Activated CD4-positive, alpha-beta memory T cell treated with anti-CD3 and anti-CD28 coated beads for 36 hours (primary cell): ENCODE measurements at places on chromosomes 7 and 10. TPM values are rescaled to one million over a fixed set of nuclear protein-coding genes. Genes with fewer than 3 reads are reported as not detected.

The EPHB4 gene
- total RNA-seq, result 2.8 TPM

DNA sequence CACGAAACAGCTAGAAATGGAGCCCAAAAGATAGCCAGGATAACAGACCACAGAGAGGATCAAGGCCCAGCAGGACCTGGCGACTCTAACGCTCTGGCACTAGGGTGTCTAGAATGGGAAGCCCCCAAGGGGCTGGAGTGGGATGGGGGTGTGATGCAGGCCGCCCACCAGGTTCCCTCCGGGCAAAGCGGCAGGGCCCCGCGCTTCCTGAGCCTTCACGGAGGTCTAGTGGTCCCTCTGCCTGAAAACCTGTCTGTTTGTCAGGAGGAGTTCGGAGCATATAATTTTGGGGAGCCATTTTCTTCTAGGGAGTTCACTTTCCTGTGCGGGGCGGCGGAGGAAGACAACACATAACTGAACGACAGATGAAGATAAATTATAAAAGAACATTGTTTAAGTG is 48.2 kb upstream of the FXYD4 start:
- no peaks in the 10 kb centered on the region for H3K27me3 ChIP-seq
- no peak for DNase-seq
- H3K27ac ChIP-seq, result no peak overlapping the region
- peaks cover 10% of the 10 kb centered on the region for H3K4me1 ChIP-seq

The PRLHR gene
- total RNA-seq, result not detected

DNA sequence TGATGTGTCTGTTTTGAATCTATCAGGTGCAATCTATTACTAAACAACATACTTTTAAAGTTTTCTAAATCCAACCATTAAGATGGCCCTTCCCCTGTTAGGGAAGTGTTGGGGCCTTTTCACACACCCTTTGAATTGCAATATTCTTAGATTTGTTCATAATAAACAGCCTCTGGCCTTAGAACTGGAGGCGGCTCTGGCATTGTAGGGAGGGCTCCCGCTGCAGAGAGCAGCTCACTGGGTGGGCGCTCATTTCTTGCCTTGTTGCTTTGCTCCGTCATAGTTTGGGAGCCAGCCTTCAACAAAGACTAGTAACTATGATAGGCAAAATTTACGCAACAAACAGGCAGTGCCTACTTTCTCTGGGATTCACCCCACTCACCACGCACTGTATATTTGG is 4.2 kb upstream of the HOXA10 start:
- H3K36me3 ChIP-seq, result no peaks in the 10 kb centered on the region
- H3K27ac ChIP-seq, result no peak overlapping the region
- H3K4me1 ChIP-seq, result peaks cover 10% of the 10 kb centered on the region
- peaks cover 67% of the 10 kb centered on the region for H3K27me3 ChIP-seq
- peak; percentile 2 for DNase-seq

DNA sequence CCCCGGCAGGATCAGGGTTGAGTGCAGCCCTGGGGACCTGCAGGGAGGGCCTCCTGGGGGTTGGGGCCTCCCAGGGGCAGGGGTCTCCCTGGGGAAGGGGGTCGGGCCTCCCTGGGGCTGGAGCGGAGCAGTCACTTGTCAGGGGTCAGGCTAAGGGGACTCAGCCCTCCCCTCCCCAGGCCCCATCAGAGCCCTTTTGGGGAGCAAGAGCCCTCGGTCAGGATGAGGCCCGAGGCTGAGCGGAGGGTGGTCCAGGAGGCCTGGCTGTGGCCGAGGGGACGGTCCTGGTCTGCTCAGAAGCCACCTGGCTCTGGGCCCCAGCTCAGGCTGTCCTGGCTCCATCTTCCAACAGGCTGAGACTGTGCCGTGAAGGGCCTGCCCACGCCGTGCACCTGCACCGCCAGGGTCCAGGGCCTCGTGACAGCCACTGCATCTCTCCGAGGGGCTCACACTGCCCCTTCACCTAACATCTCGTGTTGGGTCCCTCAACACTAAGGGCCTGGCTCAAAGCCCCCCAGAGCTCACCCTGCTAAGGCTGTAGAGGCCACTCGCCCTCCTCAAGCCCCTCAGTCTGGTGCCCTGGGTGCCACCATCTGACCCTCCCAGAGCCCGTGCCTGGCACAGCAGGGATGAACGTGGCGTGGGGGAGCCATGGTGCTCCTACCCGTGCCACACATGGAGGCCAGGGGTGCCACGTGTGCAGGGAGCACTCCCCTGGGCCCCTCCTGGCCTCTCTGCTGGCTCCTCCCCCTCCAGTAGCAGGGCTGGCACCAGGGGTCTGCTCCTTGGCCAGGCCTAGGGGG is 12.9 kb downstream of the BHLHA15 start:
- no peak overlapping the region for H3K27ac ChIP-seq
- peaks cover 19% of the 10 kb centered on the region for H3K36me3 ChIP-seq
- no peak overlapping the region for H3K4me3 ChIP-seq
- H3K4me1 ChIP-seq, result peaks cover 4% of the 10 kb centered on the region
- H3K27me3 ChIP-seq, result no peaks in the 10 kb centered on the region

DNA sequence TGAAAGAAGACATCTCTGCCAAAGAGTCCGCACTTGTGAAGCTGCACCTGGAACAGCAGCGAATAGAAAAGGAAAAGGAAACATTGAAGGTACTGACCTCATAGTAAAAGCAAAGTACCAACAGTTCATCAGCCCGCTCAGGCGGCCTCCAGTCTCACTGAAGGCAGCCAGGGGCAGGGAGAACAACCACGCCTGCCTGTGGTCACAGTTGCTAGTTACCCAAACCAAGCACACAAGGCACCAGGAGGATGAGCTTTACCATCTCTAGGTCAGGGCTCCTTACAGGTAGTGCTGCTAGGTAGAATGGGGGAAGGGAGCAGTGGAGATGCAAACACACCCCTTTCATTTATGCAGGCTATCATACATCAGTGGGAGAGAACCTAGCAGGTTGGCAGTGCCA is 39.8 kb downstream of the CFAP58 start:
- H3K27me3 ChIP-seq, result peaks cover 24% of the 10 kb centered on the region
- peaks cover 5% of the 10 kb centered on the region for H3K4me1 ChIP-seq
- no peak overlapping the region for H3K27ac ChIP-seq
- no peaks in the 10 kb centered on the region for H3K36me3 ChIP-seq
- DNase-seq, result no peak
- H3K4me3 ChIP-seq, result no peak overlapping the region

The IRF5 gene
- 22.9 TPM for total RNA-seq

GRCh38 chr10:42783181-42783549 is 570 bp downstream of the BMS1 start:
- peak overlapping the region; percentile 90 for H3K27ac ChIP-seq
- no peaks in the 10 kb centered on the region for H3K27me3 ChIP-seq
- peak overlapping the region; percentile 85 for H3K4me3 ChIP-seq
- H3K4me1 ChIP-seq, result peaks cover 17% of the 10 kb centered on the region
- peaks cover 20% of the 10 kb centered on the region for H3K36me3 ChIP-seq

- peaks cover 77% of the 10 kb centered on the region for H3K27me3 ChIP-seq
- DNase-seq, result peak; percentile 6
- no peak overlapping the region for H3K4me3 ChIP-seq
- H3K27ac ChIP-seq, result no peak overlapping the region
- peaks cover 27% of the 10 kb centered on the region for H3K4me1 ChIP-seq
Observed at GRCh38 chr7:27193335-27194001, 6.4 kb downstream of the HOXA13 start.

- DNase-seq, result no peak
- H3K4me1 ChIP-seq, result peaks cover 7% of the 10 kb centered on the region
- H3K27ac ChIP-seq, result no peak overlapping the region
Observed at GRCh38 chr10:11425296-11425610, 186.2 kb downstream of the USP6NL start.

DNA sequence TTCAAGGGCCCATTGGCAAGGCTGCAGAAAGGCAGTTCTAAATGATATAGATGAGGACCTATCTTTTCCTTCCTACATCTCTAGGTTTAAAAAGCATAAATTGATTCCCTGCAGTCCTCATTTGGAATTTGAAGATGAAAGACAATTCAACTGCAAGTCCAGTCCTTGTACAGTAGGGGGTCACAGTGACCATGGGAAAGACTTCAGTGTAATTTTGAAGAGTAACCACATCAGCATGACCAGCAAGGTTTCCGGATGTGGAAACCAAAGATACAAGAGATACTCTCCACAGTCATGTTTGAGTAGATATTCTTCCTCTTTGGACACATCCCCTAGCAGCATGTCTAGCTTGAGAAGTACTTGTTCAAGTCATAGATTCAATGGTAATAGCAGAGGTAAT is 539.3 kb upstream of the TEX47 start:
- DNase-seq, result no peak
- no peaks in the 10 kb centered on the region for H3K36me3 ChIP-seq
- no peaks in the 10 kb centered on the region for H3K27me3 ChIP-seq
- H3K4me1 ChIP-seq, result peaks cover 4% of the 10 kb centered on the region

The MACC1 gene
- total RNA-seq, result 0.10 TPM

The ARF5 gene
- total RNA-seq, result 129 TPM

DNA sequence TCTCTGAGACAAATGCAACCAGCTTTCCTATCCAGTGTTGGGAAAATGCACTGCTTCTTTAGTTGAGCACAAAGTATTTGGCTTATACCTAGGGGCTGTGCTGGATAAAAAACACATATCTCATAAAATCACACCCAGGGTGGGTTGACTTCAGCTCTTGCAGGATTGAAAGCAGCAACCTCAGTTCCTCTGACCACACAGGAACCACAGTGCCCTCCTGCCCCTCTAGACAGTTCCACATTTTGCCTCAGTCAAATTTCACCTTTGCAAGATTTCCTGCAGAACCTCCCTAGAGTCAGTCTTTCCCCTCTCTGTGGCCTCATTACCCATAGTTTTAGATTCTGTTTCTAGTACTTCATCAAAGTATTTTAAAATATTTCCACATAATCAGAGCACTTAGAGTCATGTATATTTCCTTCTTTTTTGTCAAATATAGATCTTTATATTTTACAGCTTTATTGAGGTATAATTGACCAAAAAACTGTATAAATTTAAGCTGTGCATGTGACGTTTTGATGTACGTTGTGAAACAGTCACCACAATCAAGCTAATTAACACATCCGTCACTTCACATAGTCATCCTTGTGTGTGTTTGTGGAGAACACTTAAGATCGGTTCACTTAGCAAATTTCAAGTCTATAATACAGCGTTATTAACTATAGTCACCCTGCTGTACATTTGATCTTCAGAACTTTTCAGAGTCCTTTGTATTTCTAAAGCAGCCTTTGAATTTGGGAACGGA is 37.0 kb upstream of the EGR2 start:
- peaks cover 59% of the 10 kb centered on the region for H3K4me1 ChIP-seq
- peak; percentile 67 for DNase-seq
- H3K36me3 ChIP-seq, result peaks cover 6% of the 10 kb centered on the region
- peaks cover 5% of the 10 kb centered on the region for H3K27me3 ChIP-seq
- no peak overlapping the region for H3K4me3 ChIP-seq

The SLC18A3 gene
- not detected for total RNA-seq

DNA sequence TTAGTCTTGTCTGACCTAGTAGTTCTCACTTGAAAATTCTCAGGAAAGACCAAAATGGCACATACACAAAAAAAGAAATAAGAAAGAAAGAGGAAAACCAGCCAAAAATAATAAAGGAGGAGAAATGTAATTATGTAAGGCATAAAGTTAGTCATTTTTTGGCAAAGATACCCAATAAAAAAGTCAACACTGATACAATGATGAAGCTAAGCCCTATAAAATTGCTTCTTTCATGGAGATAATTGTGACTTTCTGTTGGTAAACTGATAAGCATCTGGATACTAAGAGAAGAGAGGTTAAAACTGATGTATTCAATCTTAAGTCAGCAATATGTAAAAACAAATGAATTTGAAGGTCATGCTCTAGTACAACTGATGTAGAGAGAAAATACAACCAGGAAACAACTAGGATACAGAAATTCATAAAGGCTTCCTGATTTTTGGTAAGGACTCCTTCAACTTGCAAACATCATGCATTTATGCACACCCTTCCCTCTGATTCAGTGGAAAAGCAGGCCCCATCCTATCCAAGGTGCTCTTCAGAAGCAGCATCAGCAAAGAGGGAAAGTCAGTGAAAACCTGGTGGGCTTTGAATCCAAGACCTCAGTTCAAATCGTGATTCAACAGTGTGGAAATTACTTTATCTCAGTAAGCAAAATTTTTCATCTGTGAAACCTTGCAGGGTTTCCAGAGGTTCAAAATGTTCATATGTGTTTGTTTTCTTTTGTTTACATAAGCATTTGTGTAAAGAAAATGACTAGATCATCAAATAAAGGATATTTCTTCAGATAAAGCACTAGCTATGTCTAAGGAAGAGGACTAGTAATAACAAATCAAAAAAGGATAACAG is 32.6 kb downstream of the IMMP2L start:
- no peak overlapping the region for H3K27ac ChIP-seq
- H3K27me3 ChIP-seq, result no peaks in the 10 kb centered on the region
- peaks cover 11% of the 10 kb centered on the region for H3K4me1 ChIP-seq
- peaks cover 4% of the 10 kb centered on the region for H3K36me3 ChIP-seq

GRCh38 chr7:112821345-112821744 is 31.2 kb upstream of the TMEM168 start:
- H3K36me3 ChIP-seq, result peaks cover 35% of the 10 kb centered on the region
- DNase-seq, result no peak
- no peak overlapping the region for H3K27ac ChIP-seq

The GRB10 gene
- total RNA-seq, result 9.9 TPM
